ENCODE measurements at places on chromosomes 7 and 10.

DNA sequence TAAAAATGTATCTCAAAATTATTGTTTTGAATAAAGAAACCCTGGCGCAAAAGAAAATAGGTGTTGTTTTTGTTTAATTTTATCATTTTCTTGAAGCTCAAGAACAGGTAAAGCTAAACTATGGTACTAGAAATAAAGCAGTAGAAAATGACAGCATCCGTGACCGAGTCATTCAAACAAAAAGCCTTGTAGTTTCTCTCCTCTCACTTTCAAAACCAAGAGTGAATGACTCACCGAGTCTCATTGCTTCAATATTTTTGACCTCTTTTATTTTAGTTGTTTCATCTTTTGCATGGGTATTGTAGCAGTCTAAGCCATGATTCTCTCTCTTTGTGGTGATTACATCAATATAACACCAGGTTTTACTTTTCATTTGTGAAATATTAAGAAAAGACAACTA, 396.5 kb downstream of the POM121L12 start:
- no peak for DNase-seq

- no peak for DNase-seq
Observed at GRCh38 chr7:1894313-1894900, 224.3 kb downstream of the ELFN1 start.

DNA sequence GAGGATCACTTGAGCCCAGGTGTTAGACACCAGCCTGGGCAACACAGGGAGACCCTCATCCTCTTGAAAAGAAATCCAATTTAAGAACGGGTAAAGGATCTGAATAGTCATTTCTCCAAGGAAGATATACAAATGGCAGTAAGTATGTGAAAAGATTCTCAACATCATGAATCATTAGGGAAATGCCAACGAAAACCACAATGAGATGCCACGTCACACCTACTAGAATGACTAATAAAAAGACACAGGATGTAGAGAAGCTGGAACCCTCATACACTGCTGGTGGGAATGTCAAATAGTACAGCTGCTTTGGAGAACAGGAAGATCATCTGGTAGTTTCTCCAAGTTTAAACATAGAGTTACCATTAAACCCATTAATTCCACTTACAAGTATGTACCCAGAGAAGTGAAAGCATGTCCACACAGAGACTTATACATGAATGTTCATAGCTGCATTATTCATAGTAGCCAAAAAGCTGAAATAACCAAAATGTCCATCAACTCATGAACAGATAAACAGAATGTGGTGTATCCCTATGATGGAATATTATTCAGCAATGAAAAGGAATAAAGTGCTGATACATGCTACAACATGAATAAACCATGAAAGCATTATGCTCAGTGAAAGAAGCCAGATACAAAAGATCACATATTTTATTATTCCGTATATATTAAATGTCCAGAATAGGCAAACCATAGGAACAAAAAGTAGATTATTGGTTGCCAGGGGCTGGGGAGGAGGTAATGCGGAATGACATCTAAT, 13.1 kb upstream of the ZMIZ2 start:
- DNase-seq = no peak

DNA sequence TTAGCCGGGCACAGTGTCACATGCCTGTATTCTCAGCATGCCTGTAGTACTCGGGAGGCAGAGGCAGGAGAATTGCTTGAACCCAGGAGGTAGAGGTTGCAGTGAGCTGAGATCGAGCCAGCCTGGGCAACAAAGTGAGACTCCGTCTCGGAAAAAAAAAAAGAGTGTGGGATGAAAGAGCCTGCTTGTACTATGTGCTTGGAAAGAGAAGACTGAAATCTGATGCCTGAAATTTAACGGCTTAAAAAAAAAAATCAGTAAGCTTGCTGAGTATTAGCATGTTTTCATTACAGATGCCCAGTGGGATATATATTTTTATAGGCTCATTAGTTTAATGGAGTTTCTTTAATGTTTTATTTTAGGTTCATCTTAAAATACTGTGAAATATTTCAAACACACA, 4.2 kb downstream of the NT5C2 start:
- no peak for DNase-seq

DNA sequence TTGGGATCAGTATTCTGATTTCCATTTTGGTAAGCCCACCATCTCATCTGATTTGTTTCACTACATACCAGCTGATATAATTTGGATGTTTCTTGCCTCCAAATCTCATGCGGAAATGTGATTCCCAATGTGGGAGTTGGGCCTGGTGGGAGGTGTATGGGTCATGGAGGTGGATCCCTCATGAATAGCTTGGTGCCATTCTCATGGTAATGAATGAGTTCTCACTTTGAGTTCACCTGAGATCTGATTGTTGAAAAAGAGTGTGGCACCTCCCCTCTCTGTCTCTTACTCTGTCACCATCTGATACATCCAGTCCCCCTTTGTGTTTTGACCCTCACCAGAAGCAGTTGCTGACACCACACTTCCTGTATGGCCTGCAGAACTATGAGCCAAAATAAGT, 347.3 kb downstream of the ARL4A start:
- DNase-seq = no peak

DNA sequence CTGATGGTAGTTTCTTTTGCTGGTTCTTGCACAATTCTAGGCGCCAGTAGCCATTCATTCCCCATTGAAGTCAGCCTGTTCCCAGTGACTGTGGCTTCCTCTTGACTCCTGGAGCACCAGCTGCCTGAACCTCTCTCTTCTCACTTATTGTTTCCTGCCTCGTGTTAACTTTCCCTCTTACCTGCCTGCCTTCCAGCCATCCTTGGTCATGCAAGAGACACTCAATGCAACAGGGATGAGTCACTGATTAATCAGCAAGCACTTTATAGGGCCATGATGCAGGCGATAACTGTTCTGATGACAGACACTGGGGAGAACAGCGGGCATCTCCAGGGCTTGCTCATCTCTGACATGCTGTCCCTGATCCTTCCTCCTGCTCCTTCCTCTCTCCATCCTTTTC, 122.0 kb downstream of the PLCE1 start:
- no peak for DNase-seq

GRCh38 chr10:25023278-25023677, 6.9 kb downstream of the THNSL1 start:
- DNase-seq = no peak

DNA sequence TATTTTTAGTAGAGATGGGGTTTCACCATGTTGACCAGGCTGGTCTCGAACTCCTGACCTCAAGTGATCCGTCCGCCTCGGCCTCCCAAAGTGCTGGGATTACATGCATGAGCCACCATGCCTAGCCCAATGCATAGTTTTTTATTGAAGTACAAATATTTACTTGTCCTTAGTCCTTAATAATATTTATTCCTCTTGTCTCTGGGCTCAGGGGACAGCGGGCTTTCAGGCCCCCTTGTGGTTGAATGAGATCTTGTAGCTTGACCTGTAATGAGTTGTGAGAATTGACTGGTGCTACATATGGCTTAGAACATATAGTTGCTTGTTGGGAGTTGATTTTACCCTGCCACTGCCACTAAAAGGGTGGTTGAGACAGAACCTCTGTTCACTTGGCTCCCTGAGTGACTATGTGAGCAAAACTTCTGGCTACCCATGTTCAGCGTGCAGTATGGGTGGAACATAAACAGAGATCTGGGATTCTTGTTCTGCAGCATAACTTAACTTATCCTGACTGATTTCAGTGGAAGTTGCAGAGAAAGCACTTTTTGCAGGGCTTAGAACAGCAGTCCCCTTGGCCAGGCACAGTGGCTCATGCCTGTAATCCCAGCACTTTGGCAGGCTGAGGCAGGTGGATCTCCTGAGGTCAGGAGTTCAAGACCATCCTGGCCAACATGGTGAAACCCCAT, 14.9 kb downstream of the CCL26 start:
- no peak for DNase-seq

DNA sequence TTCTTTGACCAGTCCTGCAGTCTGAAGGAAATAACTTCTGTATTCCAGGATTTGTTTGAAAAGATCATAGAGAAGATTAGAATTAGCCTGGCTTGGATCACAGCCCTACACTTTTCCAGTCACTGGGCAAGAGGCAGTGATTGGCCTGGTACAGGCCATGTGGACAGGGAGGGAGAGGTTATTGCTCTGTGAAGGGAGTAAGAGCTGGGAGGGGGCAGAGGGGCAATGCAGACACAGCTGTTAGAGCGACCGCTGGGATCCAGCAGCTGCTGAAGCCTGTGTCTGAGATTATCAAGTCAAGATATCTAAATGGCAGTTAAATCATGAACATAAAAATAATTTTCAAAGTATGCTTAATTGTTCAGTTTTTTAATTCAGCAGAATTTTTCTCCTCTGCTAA, 257.3 kb downstream of the SDK1 start:
- DNase-seq = no peak

DNA sequence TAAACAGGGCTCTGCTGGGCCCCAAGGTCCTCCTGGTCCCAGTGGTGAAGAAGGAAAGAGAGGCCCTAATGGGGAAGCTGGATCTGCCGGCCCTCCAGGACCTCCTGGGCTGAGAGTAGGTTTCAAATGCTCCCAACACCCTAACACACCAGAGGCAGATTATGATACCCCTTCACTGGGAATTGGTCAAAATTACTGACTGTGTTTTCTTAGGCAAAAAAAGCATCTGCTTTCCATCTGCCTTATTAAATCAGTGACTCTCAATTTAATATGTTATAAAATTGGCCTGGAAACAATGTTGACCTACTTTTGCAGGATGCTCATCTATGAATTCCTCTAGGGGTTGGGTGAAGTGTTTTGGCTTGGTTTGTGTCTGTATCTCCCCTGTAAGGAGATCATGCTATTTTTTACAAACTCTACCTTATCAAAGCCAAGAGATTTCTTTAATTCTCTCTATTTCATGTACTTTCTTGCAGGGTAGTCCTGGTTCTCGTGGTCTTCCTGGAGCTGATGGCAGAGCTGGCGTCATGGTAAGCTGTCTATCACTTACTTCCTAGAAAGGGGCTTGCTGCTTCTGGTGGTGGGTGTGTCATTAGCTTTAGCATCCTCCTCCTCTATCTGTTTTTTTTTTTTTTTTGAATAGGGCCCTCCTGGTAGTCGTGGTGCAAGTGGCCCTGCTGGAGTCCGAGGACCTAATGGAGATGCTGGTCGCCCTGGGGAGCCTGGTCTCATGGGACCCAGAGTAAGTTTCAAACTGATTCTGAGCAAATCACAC, 15.9 kb downstream of the COL1A2 start:
- no peak for DNase-seq

GRCh38 chr7:150403376-150404171, 24.4 kb downstream of the ZNF775 start:
- DNase-seq = no peak

DNA sequence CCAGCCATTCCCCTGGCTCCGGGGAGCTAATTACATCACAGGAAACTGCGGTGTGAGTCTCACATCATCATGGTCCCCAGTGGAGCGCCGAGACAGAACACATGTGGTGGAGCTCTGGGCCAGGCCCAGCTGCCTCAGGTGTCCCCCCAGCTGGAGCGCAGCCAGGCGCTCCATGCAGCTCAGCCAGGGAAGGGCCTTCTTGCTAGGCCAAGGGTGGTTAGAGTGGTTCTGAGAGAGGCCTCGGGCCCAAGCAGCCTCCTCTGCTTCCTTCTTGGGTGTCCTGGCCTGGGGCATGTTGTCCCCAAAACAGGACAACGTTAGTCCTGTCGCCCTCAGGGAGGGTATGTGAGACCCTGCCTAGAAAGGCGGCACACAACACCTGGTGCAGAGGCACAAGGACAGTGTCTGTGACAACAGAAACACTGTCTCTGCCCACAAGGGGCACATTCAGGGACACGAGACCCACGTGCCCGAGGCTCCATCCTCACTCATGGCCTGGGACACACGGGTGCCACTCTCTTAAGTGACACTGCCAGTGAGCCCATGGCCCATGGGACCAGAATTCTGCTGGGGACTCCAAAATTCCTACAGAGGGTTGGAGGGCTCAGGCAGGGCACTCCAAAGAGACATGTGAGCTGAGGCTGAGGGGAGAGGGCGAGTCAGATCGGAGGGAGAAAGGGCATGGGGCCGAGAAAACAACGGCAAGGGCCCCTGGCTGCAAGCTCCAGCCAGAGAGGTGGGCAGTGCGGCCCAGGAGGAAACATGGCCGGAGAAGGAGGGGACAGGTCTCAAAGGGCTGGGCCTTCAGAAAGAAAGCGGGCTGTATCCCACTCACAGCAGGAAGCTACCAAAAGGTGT, 37.0 kb upstream of the RET start:
- DNase-seq = no peak

GRCh38 chr7:156062286-156062685, 250.0 kb upstream of the SHH start:
- DNase-seq = no peak

DNA sequence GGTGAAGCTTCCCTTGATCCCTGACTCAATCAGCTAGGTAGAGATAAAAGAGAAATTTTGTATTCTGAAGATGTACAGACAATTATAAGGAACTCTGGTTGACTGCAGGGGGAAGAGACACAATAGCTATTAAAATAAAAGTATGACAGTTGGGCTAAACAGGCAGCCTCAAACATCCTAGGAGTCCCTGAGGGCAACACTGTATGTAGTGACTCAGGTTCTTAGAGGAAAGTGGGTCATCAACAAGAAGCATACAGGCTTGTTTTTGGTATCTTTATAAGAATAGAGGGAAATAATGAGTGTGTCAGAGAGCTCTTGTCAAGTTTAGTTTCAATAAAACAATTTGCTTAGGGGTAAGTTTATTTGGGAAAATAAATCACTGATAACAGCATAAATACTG, 150.3 kb downstream of the AUTS2 start:
- no peak for DNase-seq

DNA sequence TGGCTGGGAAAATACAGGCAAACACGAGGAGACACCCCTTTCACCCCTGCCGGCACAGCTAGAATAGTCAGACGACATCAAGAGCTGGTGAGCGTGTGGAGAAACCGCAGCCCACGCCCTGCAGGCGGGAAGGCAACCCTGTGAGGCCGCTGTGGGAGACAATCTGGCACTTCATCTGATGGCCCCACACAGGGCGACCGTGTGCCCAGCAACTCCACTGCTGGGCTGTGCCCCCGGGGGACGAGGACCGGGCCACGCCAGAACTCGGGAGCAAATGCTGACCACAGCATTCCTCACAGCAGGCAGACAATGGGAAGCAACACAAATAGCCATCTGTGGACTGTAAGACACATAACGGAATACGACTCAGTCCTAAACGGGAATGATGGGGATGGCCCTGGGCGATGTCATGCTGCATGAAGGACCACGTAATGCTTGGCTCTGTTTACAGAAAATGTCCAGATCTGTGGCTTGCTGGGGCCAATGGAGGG, 58.9 kb downstream of the CFAP46 start:
- no peak for DNase-seq
